ENCODE measurements at places on chromosomes 2 and 18.

- no peak for DNase-seq
Measured at GRCh38 chr2:197281421-197281820, 29.2 kb downstream of the ANKRD44 start.

GRCh38 chr2:98730053-98730706, 752 bp downstream of the MGAT4A start:
- DNase-seq = peak; percentile 77

GRCh38 chr2:147297820-147298219, 547.0 kb upstream of the ACVR2A start:
- DNase-seq = peak; percentile 41

GRCh38 chr2:135664623-135665068, 77.0 kb upstream of the UBXN4 start:
- no peak for DNase-seq

- DNase-seq = no peak
Measured at GRCh38 chr2:44143701-44144100, 25.0 kb upstream of the PPM1B start.

DNA sequence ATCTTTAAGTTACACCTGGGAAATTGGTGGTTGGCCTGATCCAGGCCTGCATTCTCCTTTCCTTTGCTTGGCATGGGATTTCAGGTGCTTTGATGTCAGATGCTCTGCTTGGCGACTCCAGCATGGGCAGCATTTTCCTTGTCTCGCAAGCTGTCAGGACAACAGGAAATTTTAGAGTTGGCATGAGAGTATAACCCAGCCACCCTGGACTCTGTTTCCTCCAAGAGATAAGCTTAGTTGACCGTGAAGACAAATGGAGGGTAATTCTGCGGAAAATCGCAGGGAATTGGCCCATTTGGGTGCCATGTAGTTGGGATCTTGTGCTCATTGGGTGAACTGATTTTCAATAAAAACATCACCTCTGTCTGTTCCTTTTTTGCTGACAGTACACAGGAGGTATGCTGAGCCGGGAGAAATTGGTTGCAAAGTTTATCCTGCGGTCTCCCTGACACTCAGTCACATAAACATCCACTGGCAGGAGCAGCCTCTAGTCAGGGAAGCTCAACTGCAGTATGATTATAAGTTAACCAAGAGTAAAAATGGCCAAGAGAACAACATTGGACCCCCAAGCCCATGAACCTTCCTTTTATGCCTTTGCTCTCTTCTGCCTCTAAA, 409.9 kb downstream of the SETBP1 start:
- no peak for DNase-seq

GRCh38 chr18:41140506-41140905, 814.5 kb upstream of the PIK3C3 start:
- DNase-seq = no peak

Data from CD4-positive, alpha-beta T cell treated with Interleukin-17A for 4 hours (primary cell).